ENCODE measurements at places on chromosomes 5 and 9.

- DNase-seq = no peak
These were observed 111.8 kb downstream of the ACTL7B start for GRCh38 chr9:108743901-108744371.

GRCh38 chr9:79604921-79605562 lies 33.3 kb downstream of the TLE4 start:
- no peak for DNase-seq

- DNase-seq = no peak
These were observed 129.2 kb downstream of the HSD17B3 start for GRCh38 chr9:96172797-96173196.

- no peak for DNase-seq
These were observed 65.8 kb upstream of the CDK5RAP2 start for GRCh38 chr9:120645760-120646159.

GRCh38 chr9:13690595-13690994 lies 411.1 kb upstream of the MPDZ start:
- no peak for DNase-seq

- no peak for DNase-seq
These were observed 259.2 kb upstream of the NFIL3 start for GRCh38 chr9:91682806-91683205.

GRCh38 chr9:120901755-120902568 lies 24.6 kb downstream of the TRAF1 start:
- DNase-seq = no peak

DNA sequence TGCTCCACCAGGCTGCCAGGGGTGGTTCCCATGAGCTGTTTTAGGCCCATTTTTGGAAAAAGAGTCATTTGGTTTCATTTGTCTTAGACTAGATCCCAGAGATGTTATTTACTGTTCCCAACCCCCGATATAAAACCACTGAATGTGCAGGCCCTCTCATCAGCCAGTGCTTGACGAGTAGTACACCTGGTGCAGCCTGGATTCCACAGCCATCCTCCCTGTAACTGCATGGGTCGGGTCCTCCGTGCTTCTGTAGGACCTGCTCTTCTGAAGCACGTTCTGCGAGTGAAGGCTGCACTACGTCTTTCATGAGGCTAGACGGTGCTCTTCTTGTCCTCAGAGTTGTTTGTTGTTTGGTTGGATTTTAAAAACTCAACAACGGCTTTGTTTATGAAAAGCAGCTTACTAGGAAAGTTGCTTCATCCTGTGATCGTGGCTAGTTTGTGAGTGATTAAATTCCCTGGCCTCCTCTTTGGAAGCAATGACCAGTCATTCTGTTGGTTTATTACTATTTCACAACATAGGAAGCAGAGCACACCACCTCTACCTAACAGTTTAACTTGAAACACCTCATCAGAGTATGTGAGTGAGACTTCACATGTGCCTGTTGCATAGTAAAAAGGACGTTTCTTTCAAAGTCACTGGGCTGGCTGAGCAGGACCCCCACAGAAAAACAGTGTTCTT lies 135.2 kb downstream of the AOPEP start:
- DNase-seq = no peak

DNA sequence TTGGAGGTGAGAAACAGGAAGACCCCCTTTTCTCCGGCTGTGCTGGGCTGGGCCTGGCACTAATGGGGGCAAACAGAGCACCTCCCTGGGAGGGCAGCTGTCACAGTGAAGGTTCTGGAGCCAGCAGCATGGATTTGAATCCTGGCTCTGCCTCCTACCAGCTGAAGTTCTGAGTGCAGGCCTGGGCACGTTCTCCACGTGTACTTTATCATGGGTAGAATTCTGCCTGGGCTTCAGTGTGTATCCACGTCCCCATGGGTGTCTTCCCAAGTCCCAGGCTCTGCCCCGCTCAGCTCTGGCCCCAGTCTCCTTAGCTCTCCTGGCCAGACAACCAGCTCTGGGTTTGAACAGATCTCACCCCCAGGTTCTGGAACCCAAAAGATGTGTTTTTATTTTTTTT lies 223.2 kb downstream of the PBX3 start:
- peak; percentile 11 for DNase-seq

GRCh38 chr9:7967851-7968250 lies 168.3 kb upstream of the DMAC1 start:
- DNase-seq = no peak

GRCh38 chr5:142881076-142881783 lies 111.1 kb downstream of the ARHGAP26 start:
- DNase-seq = peak; percentile 30

DNA sequence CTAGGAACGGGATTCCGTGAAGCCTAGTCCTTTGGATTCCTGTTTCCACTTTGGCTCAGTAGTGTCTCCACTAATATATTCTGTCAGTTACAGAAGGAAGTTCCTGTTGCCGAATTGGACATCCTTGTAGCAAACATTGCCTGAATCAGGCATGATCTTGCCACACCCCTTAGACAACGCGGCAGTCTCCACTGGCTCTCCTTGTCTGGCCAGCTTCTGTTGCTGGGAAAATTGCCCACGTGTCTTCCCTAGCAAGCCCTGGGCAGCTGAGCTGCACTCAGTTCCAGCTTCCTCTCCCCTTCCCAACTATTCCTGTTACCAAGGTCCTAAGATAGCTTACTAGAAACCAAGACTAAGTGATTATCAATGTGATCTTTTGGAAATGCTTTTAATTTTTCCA lies 316.6 kb upstream of the RIOK2 start:
- no peak for DNase-seq

All from GM13976 (cell line).